ENCODE measurements at places on chromosomes 3 and 15. TPM values are rescaled to one million over a fixed set of nuclear protein-coding genes. Genes with fewer than 3 reads are reported as not detected.

DNA sequence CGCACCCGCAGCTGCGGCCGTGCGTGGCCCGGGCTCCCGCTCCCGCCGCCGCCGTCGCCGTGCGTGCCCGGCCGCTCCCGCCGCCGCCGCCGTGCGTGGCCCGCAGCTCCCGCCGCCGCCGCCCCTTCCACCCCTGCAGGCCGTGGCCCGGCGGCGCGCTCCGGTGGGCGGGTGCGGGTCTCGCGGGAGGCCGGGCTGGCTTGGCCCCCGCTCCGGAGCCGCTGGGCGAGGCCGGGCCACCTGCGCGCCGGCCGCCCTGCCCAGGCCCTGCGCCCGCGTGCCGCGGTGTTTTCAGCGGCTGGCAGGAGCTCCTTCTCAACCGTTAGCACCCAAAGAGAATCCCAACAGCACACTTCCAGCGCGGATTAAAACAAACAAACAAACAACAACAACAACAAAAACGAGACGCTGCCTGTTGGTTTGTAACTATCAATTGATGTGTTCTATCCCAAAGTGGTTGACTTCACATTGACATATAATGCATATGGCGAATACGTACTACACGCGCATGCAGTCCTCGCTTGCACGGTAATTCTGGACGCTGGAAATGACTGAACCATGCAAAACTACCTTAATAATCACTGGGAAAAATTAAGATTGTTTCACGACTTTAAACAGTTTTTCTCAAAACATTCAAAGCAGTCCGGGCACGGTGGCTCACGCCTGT lies 113.7 kb upstream of the GOLGA8J start:
- DNase-seq: no peak

DNA sequence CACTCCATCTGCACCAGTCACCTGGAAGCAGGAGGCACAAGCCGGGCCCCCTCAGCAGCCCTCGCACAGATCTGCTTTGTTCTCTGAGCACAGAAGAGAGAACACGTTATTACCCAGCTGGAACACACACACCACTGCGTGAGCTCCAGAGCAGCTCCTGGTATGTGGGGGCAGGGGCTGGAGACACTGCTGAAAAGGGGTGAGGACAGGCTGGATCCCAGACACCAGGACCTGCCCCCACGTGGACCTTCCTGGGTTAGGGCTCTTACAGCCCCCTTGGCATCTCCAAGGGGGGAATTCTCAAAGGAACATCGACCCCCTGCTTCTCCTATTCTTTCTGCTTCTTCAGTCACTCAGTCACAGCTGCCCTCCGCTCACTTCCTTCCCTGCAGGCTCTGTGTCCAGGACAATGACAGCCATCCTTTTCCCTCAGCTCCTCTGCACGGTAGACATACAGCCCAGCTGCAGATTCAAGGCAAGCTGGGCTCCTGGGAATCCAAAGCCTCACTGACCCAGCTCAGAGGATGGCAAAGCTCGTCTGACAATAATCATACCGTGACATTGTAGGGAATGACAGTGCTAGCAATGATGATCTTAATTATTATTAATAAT lies 33.7 kb downstream of the PRR20G start:
- no peak for DNase-seq

The IL17RE gene
- 10.0 TPM for total RNA-seq

GRCh38 chr15:23763021-23763420 lies 75.9 kb upstream of the NDN start:
- no peak for DNase-seq

GRCh38 chr3:14522768-14523167 lies 17.4 kb downstream of the GRIP2 start:
- peak; percentile 74 for DNase-seq

All from posterior vena cava (tissue), 2 donors.